ENCODE measurements at places on chromosomes 16 and 17.
A peak's percentile ranks its signal among the peaks of the same experiment; 100 is the strongest.

DNA sequence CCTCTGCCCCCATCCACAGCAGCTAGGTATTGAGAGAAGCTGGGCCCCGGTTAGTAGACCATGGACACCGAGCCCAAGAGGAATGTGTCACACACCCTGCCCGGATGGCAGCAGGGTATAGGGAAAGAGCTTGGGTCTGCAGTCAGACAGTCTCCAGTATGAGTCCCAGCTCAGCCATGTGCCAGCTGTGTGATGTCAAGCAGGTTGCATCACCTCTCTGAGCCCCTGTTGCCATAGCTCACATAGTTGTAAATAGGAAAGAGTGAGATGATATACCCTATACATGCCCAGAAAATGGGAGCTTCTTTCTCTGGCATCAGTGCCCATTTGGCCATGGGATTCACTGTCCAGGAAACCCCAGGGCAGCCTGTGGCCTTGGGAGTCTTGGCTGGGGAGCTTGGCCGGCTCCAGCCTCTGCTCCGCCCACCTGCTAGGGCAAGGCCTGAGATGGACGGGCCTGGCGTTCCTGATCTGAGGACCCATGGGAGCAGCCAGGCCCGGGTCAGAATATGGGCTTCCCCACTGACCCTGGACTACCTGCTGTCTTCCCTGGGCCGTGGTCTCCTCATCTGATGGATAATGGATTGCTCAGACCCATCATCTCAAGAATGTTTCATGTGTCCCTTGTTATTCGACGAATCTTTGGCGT is 13.2 kb downstream of the CD300LG start:
- no peak for DNase-seq

DNA sequence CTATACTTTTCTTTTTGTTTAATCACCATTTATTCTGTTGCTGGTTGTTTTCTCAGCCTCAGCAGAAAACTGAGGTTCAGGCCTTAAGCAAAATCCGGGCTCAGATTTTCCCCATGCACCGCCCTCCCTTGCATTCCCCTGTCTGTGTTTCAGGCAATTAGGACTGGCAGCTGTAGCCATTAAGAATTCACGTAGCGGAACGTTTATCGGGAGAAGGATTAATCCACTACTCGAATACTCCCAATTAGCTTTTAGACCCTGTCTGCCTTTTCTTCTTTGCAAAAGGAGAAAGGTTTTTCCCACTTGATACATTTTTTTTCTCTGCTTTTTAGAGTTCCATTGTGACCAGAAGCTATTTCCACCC is 173.1 kb downstream of the RPTOR start:
- DNase-seq: no peak

- DNase-seq: no peak
These were observed at the start of gene ATP2A1 for GRCh38 chr16:28878083-28878926. ATP2A1 (plus strand) TSS chr16:28878488; CDS start chr16:28878672, 184 bp downstream.

DNA sequence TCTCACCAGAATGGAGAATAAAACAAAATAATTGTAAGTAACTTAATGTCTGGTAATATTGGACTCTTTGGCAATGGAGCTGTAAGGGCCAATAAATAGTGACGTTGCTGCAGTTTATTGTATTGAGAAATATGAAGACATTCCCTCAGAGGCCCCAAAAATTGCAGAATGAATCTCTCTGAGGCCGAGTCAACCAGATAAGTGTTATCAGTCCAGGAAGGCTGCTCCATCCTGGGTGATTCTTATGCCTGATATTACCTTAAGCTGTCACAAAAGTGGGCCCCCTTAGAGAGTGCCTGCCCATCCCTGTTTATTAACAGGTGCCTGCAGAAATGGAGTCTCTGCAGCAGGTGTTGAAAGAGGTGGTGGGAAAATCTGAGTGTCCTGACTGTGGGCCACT is 219.2 kb downstream of the HS3ST4 start:
- DNase-seq: no peak

- DNase-seq: no peak
These were observed 342.7 kb upstream of the TNRC6C start for GRCh38 chr17:77615703-77616253.

DNA sequence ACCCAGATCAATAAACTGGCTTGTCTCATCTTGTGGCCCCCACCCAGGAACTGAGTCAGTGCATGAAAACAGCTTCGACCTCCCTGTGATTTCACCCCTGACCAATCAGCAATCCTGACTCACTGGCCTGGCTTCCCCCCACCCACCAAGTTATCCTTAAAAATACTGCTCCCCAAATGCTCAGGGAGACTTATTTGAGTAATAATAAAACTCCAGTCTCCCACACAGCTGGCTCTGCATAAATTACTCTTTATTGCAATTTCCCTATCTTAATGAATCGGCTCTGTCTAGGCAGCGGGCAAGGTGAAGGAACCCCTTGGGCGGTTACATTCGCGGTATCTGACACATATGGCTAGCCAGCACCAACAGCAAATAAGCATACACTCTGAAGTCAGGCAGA is 9.8 kb upstream of the RABEP1 start:
- no peak for DNase-seq

DNA sequence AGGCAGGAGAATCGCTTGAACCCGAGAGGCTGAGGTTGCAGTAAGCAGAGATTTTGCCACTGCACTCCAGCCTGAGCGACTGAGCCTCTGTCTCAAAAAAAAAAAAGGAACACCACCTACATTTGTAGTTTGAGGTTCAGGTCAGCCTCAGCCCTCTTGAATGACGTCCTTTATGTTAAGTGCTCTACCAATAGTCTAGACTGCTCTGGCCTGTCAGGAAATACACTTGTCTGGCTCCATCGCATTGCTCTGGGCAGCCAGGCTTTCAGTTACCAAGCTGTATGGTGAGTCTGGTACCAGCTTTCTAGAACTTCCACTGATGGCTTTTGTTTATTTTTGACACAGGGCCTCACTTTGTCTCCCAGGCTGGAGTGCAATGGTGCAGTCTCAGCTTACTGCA is 11.4 kb downstream of the SOCS7 start:
- no peak for DNase-seq

GRCh38 chr16:8931859-8932258 is 31.8 kb downstream of the USP7 start:
- DNase-seq: peak; percentile 12

GRCh38 chr17:38511150-38512108 is 83.2 kb downstream of the ARHGAP23 start:
- DNase-seq: no peak

- no peak for DNase-seq
These were observed 48.9 kb downstream of the TEX2 start for GRCh38 chr17:64213995-64214811.

DNA sequence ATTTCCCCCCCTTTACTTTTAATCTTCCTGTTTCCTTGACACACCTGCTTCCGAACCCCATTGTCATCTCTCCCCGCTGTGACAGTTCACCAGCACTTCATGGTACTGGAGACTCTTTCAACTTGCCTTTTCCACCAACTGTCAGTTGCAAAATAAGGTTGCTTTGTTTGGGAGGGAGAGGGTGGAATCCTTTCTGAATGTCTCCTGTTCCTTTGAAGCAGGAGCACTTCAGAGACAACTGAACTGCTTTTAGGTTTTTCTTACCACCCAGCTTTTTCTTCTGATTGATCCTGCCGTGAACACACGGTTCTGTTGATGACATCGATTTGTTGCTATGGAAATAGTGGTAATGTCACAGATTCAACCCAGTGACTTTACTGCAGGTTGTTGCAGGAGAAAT is 42.0 kb downstream of the RPA1 start:
- no peak for DNase-seq

DNA sequence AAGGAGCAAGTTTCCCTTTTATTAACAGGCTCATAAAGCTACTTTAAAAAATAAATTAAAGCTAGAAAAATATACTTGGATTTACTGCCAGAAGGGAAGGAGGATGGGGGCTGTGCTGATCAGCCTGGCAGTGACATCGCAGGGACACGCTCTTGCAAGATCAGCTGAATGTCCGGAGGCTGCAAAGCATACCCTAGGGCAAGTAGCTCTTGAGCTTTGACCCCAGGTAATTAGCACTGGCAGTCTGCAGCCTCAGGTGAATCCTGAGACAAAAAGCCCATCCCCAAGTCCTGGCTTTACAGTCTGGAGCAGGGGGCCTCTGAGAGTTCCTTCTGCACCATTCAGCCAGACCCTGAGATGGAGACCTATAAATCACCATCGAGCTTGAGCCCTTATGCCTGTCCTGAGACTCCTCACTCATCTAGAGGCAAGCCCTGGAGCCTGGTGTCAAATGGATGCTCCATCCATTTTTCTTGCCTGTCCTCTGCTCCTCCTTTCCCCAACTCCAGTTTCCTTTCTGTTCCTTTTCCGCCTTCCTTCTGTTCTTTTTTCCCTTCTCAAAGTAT is 131.7 kb downstream of the TMEM114 start:
- no peak for DNase-seq

- no peak for DNase-seq
These were observed 805.6 kb upstream of the EEF2KMT start for GRCh38 chr16:5903153-5903552.

- DNase-seq: no peak
These were observed 14.2 kb upstream of the NLRC3 start for GRCh38 chr16:3591436-3591803.

DNA sequence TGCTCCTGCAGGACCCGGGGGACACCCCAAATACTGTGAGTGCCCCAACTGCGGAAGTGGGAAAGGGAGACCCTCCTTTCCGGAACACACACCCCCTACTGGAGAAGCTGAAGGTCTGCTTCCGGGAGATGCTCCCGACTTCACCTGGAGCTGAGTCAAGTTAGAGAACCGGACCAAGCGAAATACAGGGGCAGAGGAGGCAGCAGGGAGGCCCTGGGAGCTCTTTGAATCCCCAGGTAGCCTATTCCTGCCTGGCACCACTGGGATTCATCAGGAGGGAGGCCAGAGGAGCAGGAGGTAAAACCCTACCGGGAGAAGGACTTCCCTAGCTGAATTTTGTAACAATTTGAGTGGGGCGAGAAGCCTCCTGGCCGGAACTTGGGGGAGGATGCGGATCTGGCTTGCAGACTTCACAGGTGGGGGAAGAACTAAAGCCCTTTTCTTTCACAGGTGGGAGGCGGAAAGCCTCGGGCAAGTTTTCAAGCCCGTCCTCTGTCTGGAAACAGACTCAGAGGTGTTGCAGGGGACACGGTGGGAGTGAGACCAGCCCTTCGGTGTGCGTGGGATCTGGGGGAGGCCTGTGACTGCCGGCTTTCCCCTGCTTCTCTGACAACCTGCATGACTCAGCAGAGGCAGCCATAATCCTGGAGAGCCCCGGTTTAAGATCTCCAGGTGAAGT is 22.4 kb upstream of the TEKT1 start:
- no peak for DNase-seq

GRCh38 chr16:24999856-25000461 is 15.2 kb downstream of the ARHGAP17 start:
- no peak for DNase-seq

GRCh38 chr17:6800422-6801027 is 24.5 kb downstream of the FBXO39 start:
- DNase-seq: no peak

- no peak for DNase-seq
These were observed 33.0 kb upstream of the PMP22 start for GRCh38 chr17:15298176-15298575.

DNA sequence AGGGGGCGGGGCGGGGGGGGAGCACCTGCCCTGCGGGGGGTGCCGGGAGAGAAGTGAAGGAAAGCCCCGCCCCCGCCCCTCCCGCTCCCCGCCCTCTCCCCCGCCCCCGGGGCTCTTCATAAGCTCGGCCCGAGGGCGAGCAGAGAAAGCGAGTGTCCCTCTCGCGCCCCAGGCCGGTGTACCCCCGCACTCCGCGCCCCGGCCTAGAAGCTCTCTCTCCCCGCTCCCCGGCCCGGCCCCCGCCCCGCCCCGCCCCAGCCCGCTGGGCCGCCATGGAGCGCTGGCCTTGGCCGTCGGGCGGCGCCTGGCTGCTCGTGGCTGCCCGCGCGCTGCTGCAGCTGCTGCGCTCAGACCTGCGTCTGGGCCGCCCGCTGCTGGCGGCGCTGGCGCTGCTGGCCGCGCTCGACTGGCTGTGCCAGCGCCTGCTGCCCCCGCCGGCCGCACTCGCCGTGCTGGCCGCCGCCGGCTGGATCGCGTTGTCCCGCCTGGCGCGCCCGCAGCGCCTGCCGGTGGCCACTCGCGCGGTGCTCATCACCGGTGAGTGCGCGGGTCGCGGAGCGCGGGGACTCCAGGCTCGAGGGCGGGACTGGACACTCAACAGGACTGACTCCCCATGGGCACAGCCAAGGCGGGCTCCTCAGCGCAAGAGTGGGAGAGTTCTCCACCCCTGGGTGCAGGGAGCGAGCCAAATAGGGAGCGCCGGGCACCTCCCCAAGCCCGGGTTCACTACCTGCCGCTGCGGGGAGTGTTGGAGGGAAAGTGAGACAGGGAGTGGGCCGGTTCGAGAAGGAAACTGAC is at the start of gene HSD11B2:
HSD11B2 (plus strand) TSS at position 145 of the 798 bp plus-strand sequence; CDS start at position 273, 128 bp downstream.
- DNase-seq: no peak

DNA sequence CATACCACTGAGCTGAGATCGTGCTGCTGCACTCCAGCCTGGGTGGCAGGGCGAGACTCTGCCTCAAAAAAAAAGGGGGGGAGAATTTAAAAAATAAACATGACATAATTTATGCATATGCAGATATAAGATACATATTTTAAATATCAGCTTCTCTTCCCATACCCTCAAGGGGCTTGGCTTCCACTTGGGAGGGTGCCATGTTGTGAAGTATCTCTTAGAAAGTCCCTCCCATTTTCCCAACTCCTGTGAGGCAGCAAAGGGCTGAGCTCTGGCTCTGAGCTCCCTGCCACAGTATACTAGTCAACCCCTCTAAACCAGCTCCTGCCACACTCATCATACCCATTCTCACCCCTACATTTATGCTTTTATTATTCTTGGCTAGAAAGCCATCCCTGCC is 39.4 kb downstream of the MYH11 start:
- no peak for DNase-seq

GRCh38 chr16:84931506-84931905 is 79.8 kb downstream of the ZDHHC7 start:
- no peak for DNase-seq

- DNase-seq: no peak
These were observed 27.1 kb upstream of the SNN start for GRCh38 chr16:11640987-11641817.

GRCh38 chr16:78291604-78292003 is 192.2 kb downstream of the WWOX start:
- no peak for DNase-seq

- no peak for DNase-seq
These were observed 55.1 kb downstream of the SOX9 start for GRCh38 chr17:72175787-72176515.

- DNase-seq: no peak
These were observed 7.6 kb downstream of the ALKBH5 start for GRCh38 chr17:18191236-18191667.

- DNase-seq: no peak
These were observed 43.6 kb downstream of the RPA1 start for GRCh38 chr17:1873418-1873817.

All from activated CD4-positive, alpha-beta T cell treated with anti-CD3 and anti-CD28 coated beads, Interleukin-2, amount 50 U/mL, for 24 hours (primary cell).